CD4-positive, alpha-beta T cell treated with Interleukin-4 for 4 hours (primary cell): ENCODE measurements at places on chromosomes 7 and 10.

- no peak for DNase-seq
Measured at GRCh38 chr7:140009735-140010134, 53.0 kb downstream of the PARP12 start.

- peak; percentile 27 for DNase-seq
Measured at GRCh38 chr7:134667899-134668298, 21.2 kb downstream of the BPGM start.

DNA sequence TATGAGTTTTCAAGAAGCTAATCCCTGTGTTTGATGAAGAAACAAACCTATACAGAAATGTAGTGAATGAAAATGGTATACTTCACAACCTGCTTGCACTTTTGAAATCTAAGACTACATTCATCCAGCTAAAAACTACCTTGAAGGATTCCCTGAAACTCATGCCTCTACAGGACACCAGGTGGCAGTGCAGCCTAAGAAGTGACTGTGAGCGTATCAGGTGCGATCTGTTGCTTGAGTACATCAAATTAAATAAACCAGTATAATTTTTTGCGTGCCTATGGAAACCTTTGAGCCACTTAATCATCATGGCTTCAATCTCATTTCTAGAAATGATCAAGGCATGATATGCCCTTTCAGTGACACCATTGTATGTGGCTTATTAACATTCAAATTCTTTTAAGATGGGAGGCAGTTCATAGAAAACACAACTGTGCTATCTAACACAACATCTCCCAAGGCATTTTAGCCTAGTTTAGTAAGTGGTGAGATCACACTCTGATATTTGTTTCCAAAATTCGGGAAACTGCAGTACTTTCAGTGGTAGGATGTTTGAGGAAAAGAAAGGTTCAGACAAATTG is 57.4 kb downstream of the PPP1R17 start:
- DNase-seq = peak; percentile 27

GRCh38 chr10:103706047-103706446 is 149.3 kb downstream of the SH3PXD2A start:
- no peak for DNase-seq

- DNase-seq = no peak
Measured at GRCh38 chr7:45258533-45259226, 101.1 kb downstream of the RAMP3 start.

- no peak for DNase-seq
Measured at GRCh38 chr10:133154411-133154810, 5.6 kb upstream of the KNDC1 start.

DNA sequence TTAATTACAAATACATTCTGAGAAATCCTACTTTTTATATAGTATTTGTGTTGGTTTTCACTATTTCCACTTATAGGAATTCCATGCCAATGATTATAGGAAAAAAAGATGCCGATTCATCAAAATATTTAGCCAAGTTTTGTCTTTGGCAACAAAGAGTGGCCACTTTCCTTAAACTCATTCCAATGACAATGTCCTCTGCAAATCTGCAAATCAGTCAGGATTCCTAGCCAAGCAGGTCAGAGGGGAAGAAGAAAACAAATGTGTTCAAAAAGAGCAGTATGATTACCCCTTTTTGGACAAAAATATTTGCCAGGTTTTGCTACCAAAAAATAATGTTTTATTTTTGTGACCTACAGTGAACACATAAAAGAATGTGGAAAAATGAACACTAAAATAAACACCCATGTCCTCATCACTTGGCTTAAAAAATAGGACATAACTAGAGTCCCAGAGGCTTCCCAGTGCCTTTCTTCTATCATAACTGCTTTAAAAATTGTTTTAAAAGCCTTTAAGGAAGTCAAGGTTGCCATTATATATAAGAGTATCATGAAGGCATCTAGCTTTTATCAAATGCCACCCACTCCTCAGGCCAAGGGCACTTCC is 125.9 kb downstream of the ADAM12 start:
- no peak for DNase-seq

GRCh38 chr7:48938539-48939295 is 14.4 kb downstream of the CDC14C start:
- DNase-seq = no peak

- DNase-seq = no peak
Measured at GRCh38 chr7:85103357-85103756, 83.5 kb downstream of the SEMA3D start.

GRCh38 chr7:72244826-72245398 is 167.2 kb downstream of the CALN1 start:
- no peak for DNase-seq

DNA sequence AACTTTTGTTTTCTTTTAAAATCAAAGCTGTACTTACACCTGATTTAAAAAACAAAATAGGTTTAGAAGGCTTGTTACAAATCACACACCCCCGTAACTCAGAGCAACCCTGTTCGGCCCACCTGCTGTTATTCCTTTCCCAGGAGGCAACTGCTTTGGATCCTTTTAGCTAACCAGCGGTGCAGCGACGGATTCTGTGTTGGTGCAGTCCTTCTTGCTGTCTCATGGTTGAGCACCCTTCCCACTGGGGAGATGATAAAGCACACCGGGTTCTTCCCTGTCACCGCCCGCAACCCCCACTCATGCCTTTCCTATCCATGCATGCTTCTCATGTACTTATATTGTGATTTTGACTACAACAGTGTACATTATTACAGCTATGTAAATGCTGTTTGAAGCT is 24.8 kb upstream of the MKI67 start:
- DNase-seq = no peak

GRCh38 chr10:31582365-31583052 is 263.5 kb downstream of the ZEB1 start:
- no peak for DNase-seq

DNA sequence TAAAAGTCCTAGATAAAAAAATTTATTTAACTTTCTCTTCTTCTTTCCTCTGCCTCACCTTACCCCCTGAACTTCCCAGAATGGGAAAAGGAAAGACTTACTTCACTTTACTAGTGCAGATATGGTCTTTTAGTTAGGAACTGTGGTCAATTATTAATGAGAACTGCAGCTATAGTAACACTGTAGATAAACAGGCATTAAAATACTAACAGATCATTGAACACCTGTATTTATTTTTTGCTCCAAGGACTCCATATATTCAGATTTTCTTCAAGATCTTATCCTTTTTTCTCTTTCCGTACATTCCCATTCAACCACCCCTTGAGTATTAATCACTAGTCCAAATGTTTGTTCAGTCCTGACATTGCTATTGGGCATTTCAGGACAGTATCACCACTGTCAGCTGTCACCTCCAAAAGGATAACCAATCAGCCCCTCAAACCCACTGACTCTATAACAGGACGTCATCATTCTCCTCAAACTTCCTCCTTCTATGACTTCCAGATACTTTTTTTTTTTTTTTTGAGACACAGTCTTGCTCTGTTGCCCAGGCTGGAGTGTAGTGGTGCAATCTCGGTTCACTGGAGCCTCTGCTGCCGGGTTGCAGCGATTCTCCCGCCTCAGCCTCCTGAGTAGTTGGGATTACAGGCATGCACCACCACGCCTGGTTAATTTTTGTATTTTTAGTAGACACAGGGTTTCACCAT is 4.2 kb downstream of the CPVL start:
- no peak for DNase-seq

DNA sequence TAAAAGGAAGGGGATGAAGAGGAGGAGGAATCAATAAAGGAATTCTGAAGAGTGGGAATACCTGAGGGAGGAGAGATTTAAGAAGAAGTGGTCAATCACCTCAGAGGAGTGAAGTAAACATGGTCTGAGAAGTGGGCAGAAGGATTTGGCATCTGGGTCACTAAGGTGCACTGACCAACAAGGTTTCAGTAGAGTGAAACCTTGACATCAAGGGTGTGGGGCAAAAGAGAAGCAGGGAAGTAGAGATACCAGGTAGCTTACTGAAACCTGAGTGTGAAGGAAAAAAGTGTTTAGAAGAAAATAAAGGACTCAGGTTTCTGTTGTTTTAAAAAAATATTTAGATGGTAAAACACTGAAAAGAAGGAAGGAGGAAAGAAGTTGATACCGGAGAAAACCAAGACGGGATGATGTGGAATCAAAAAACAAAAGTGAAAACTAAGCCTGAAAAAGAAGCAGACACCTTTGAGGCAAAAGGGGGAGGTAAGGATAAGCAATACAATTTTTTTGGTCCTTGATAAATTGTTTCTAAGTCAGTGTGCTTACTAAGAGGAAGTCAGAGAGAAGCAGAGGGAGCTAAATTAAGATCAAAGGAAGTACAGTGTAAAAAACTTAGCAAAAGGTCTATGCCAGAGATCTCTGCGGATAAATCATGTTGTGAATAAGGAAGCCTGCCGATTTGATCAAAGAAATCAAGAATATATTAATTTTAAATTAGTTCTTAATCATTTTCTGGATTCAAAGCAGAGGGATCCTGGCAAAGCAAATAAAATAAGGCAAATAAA is 137.2 kb upstream of the GPR22 start:
- DNase-seq = no peak

- DNase-seq = no peak
Measured at GRCh38 chr10:122290334-122290733, 19.2 kb downstream of the BTBD16 start.

GRCh38 chr10:119296703-119297102 is 89.3 kb downstream of the GRK5 start:
- DNase-seq = no peak

DNA sequence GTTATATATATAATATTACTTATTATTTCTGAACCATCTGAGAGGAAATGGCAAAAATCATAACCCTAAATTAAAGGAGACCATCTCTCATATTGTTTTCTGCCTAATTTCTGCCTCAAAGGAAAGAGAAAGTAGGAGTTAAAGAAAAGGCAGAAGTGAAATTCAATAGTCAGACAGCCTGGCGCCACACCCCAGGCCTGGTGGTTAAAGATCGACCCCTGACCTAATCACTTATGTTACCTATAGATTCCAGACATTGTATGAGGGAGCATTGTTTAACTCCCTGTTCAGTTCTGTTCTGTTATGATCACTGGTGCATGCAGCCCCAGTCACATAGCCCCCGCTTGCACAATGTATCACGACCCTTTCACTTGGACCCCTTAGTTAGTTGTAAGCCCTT is 24.9 kb upstream of the CHST3 start:
- no peak for DNase-seq

DNA sequence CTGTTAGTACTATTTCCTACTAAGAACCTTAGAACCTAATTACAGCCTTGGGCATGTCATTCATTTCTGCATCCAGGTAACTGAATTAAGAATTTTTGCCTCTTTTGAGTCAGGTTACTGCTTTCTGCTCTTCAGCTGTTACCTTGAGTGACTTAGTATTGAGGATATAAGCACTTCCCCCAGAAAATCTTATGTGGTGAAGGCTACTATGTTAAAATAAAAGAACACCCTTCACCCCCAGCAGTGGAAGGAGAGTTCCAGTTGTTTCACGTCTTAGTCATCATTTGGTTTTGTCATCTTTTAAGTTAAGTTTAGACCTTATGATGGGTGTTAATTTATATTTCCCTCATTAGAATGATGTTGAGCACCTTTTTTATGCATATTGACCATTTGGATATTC is 82.8 kb downstream of the GLCCI1 start:
- DNase-seq = no peak

GRCh38 chr7:96418581-96418980 is 96.7 kb upstream of the SLC25A13 start:
- no peak for DNase-seq

DNA sequence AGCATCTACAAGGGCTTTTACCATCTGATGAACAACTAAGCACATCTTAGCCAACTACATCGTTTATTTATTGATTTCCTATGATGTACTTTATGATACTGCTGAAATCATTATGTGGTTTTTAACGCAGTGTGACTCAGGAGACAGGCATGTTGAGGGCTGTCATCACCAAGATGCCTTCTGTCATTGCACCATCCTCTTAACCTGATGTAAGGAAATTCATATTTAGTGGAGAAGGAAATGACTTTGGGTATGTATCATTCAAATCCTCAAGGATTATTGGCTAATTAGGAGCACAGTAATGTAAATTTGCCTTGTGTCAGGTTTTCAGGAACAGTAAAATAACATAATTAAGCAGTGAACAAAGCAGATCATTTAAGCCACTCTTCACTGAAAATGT is 138.5 kb upstream of the MGMT start:
- DNase-seq = no peak

DNA sequence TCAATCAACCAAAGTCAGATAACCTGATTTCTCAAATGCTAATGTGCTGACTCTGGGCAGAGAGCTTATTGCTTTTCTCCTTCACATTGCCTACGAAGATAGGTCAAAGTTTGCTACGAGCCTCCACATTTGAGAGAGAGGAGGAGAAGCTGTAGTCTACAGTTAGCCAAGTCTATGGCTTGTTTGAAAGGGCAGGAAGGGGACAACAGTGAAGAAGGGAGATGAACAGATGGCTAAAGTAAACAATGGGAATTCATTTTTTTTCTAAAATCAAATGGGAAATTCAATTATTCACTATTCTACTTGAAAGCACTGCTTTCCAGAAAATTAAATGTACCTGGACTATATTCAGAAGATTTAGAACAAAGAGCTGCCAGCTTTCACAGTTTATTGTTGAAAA is 126.7 kb upstream of the C1QL3 start:
- no peak for DNase-seq

- peak; percentile 15 for DNase-seq
Measured at GRCh38 chr7:521221-522070, 1.8 kb upstream of the PDGFA start.

GRCh38 chr7:47285860-47286491 is 295.9 kb downstream of the TNS3 start:
- no peak for DNase-seq

- DNase-seq = no peak
Measured at GRCh38 chr7:2641406-2642393, 9.9 kb downstream of the TTYH3 start.

DNA sequence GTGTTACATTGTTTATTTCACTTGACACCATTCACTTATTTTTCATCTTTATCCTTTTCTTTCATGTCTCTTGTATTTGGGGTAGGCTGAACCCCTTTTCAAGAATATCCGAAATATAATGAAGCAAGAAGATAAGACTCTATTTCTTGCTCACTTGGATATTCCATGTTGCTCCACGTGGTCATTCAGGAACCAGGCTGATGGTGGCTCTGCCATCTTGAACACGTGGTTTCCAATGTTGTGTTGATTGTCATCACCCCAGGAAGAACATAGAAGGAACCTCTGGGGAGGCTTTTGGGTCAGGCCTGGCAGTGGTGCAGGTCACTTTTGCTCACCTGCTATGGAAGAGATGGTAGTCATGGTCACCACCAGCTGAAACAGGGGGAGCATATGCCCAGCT is 9.3 kb upstream of the GALNTL5 start:
- DNase-seq = no peak

DNA sequence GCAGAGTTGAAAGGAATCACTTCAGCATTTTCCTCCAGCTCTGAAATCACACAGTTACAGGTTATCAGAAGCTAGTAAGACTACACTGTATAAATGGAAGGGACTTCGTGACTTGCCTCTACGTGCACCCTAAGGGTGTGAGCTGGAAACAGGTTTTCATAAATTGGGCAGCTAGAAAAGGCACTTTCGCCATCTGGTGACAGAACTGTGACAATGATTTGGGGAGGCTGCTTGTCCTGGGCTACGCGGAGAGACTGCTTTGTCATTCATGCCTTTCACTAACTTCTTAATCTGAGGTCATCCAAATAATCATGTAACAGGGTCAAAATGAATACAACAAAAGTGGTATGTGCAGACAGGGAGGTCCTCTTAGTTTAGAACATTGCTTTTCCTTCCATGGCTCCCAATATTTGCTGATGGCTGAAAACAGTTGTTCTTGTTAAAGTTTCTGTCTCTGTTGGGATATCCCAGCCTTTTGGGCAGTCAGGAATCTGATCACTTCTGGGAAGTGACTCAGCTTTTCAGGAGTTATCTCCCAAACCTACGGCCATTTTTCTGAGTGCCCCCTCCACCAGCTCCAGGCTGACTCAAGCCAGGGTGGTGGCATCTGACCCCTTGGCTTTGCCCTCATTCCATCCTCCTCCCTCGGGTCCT is 17.8 kb downstream of the VWC2 start:
- DNase-seq = no peak

- DNase-seq = no peak
Measured at GRCh38 chr7:45570797-45571196, 3.4 kb upstream of the ADCY1 start.
